ENCODE measurements at places on chromosomes 4 and X.

DNA sequence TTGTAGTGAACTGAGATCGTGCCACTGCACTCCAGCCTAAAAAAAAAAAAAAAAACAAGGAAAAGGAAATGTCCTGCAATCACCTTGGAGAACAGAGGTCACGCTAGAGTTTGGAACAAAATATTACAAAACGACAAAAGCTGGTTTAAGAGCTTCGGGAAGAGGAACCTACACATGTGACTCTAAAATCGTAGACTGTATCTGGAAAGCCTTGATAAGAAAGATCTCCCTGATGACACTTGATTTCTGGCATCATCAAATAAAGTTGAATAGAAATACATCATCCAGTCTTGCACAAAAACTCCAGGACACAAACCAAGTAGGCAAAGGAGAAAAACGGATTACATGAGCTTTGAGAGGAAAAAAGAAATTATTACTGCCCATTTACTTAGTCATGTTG lies 31.1 kb upstream of the DOCK11 start:
- DNase-seq = no peak

- DNase-seq = no peak
These were observed 32.4 kb downstream of the ADH7 start for GRCh38 chr4:99402765-99403164.

DNA sequence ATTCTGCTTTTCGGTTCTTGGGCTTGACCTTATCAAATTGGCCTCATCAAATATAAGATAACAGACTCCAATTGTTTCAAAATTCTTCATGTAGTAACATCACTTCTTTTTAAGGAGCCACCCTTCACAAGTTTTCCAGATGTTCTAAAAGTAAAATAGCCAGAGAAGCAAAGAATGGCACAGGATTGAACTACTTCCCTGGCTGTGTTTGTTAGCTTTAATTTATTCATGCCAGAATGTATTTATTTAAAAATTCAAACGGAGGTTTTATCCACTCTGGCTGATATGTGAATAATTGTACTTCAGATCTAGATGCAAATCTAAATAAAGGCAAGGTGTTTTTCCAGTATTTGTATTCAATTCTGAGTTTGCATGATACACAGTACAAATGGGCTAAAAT lies 581.3 kb upstream of the TENM3 start:
- no peak for DNase-seq

DNA sequence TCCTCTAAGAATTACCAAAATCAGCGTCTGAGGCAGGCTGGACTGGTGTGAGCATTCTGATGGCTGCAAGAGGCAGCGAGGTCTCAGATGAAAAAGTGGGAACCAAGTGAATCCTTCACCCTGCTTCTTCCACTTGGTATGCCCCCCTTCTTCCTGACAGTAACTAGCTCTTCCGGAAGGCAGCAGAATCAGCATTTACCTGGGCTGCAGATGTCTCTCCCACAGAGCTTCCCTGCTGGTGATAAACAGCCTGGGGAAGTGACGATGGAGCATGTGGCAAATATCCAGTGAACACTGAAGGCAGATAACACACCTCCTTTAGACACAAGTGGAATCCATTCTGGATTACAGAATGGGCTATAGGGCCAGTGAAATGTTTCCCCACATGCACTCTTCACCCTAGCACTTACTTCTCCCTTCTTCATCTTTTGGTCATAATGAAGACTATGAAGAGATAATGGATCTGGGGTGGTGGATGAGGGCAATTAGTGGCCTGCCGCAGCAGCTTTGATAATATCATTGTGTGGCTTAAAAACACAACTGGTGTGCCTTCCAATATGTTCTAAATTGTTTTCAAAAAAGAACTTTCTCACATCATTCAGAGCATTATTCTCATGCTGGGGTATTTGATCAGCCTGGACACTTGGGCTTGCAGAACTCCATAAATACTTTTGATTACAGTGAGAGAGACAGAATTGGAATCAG lies 60.8 kb upstream of the TBC1D9 start:
- no peak for DNase-seq

- DNase-seq = no peak
These were observed 23.7 kb upstream of the UBA1 start for GRCh38 chrX:47169726-47170515.

- DNase-seq = no peak
These were observed 35.8 kb downstream of the MEPE start for GRCh38 chr4:87868522-87868921.

GRCh38 chr4:3845744-3846429 lies 79.7 kb downstream of the ADRA2C start:
- no peak for DNase-seq

GRCh38 chr4:104128850-104129213 lies 365.9 kb downstream of the CXXC4 start:
- no peak for DNase-seq

DNA sequence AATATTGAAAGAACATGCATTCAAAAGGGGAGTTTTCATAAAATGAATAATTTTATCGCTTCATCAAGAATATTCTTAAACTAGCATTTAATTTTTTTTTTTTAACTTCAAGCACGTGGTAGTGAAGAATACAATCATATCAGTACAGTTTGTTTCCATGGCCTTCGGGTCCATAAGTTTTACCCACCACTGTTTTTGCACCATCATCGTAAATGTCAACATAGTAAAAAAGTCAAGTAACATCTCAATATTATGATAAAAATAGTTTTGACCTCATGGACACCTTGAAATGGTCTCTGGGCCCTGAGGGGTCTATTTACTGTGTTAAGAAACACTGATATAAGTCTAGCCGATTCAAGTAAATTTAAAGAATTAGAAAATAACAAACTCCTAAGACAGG lies 80.2 kb downstream of the ANKRD17 start:
- no peak for DNase-seq
